ENCODE measurements at places on chromosomes 11 and 22.

DNA sequence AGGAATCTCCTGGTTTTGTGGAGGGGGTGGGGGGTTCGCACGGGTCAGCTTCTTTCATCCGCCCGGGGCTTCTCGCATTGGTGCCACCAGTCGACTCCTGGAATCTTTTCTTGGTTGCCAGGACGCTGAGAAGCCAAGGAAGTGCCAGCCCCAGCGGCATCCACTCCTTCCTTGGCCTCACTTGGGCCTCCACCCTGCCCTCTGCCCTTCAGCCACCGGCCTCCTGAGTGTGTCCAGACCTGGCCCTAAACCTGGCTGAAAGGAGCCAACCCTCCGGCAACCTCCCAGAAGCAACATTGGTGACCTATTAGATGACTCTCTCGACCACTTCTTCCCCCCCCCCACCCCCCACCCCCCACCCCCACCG is 518 bp upstream of the GALNT18 start:
- no peak for DNase-seq

DNA sequence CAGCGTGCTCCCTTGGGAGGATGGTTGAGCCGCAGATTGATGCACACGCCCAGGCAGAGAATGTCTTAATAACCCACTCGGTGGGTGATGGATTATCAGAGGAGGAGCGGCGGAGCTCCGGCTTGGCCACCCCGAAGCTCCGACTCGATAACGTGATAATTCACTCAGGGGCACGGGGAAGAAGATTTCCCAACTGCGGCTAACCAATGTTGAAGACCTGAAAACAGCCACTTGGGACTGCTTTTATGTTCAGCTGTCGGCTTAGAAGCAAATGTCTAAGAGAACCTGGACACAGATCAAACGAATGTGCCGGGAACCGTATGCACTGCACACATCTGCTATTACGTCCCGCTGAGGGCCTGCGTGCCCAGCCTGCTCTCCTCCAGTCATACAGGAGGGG is 206.8 kb upstream of the CADM1 start:
- no peak for DNase-seq

- DNase-seq: no peak
Observed at GRCh38 chr11:331358-332060, 10.8 kb upstream of the IFITM3 start.

DNA sequence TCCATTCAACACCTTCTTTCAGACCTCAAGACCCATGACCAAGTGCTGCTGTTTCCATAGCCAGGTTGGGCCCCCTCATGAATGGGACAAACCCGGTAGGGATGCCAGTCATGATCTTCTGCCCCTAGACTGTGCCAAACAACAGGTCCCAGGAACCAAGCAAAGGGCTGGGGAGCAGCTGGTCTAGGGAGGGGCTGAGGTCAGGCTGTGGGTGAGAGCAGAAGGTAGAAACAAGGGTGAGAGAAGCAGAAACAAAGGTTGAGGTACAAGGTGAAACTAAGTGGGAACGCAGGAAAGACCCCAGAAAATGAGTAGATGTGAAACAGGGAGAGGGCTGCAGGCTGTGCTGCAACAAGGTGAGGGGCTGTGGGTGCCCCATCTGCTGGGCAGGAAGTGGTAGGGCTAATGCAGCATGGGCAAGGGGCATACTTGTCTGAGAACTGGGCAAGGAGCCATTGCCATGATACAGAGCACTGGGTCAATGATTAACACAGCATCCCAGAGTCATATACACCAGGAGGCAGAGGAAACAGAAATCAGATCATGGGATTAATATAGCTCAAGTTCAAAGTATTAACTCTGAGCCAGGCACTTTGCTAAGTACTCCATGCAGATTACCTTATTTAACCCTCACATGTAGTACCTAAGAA is 45.9 kb downstream of the SLC1A2 start:
- DNase-seq: no peak

GRCh38 chr22:28108851-28109250 is 189.8 kb upstream of the PITPNB start:
- DNase-seq: no peak

- DNase-seq: no peak
Observed at GRCh38 chr11:126423154-126423553, 67.7 kb downstream of the ST3GAL4 start.

DNA sequence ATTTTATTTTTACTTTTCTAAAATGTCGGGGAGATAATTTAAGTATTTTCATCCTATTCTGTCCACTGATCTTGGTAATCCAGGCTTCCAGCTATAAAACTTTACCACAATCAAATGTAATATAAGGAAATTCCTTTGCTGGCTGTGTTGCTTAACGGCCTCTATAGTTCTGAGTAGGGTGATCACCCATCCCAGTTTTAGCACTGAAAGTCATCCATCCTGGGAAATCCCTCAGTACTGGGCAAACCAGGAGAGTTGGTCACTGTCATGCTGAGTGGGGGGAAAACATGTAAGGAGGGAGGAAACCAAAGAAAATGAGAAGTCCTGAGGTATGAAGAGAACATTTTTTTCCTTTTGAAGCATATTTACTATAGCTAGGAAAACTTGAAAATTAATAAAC is 12.8 kb upstream of the BACE1-AS start:
- DNase-seq: no peak

GRCh38 chr11:108170184-108170583 is 48.8 kb downstream of the ACAT1 start:
- no peak for DNase-seq

DNA sequence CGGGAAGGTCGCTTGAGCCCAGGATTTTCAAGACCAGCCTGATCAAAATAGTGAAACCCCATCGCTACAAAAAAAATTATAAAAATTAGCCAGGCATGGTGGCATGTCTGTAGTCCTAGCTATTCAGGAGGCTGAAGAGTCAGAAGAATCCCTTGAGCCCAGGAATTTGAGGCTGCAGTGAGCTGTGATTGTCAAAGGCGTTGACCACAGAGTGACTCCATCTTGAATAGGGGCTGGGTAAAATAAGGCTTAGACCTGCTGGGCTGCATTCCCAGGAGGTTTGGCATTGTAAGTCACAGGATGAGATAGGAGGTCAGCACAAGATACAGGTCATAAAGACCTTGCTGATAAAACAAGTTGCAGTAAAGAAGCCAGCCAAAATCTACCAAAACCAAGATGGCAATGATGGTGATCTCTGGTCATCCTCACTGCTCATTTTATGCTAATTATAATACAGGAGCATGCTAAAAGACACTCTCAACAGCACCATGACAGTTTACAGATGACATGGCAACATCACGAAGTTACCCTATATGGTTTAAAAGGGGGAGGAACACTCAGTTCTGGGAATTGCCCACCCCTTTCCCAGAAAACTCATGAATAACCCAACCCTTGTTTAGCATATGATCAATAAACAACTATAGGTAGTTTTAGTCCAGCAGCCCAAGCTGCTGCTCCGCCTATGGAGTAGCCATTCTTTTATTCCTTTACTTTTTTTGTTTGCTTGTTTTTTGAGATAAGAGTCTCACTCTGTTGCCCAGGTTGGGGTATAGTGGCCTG is 2.8 kb upstream of the RDX start:
- DNase-seq: no peak

DNA sequence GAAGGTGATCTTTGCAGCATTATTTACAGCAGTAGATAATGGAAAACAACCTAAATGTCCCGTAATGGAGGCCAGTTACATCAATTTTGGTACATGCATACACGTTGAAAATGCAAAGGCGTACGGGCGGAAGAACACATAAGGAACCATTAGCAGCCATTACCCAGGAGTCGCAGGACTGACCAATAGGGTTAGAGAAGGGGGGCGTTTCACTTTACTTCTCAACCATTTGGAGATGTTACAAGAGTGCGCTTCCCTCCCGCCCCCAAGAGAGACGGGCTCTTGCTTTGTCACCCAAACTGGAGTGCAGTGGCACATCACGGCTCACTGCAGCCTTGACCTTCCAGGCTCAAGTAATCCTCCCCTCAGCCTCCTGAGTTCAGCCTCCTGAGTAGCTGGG is 52.8 kb upstream of the SLC35C1 start:
- no peak for DNase-seq

DNA sequence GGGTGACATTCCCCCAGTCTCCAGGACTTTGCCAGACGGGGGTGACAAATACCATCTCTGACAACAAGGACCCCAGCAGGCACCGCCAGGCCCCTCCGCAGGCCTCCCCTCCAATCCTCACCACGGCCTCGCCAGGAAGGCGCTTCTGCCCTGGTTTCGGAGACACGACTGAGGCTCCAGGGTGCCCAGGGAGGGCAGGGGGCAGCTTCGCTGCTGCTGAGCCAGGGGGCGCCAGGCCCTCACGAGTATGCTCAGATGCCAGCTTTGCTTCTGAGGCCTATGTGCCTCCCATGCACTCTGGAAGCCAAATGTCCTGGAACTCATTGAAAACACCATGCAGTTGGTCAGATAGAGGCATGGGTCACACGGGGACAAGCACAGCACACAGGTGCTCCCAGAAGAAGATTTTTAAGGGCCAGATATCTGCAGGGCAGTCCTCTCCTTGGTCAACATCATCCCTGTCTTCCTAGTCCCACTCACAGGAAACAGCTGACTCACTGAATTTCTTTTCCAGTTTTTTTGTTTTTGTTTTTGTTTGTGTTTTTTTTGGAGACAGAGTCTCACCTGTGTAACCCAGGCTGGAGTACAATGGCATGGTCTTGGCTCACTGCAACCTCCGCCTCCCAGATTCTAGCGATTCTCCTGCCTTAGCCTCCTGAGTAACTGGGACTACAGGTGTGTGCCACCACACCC is 19.9 kb downstream of the BID start:
- no peak for DNase-seq

DNA sequence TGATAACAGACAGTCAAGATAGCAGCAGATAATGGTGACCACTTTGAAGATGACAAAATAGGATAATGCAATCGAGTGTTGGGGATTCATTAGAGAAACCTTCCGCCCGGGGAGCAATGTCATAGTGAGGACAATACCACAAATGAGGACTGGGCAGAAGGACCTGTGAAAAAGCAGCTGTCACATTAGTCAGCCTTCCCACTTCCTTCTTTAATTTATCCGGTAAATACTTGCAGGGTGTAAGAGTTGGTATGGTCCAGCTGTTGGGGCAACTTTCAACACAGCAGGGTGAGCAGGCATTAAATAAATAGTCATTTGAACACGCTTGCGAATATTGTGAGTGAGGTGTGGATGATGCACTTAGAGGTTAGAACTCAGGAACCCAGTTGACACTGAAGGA is 132.5 kb upstream of the KIRREL3 start:
- DNase-seq: no peak

- DNase-seq: no peak
Observed at GRCh38 chr11:105862736-105863367, 159.2 kb downstream of the MSANTD4 start.

GRCh38 chr11:1156506-1157340 is 1.0 kb upstream of the MUC5AC start:
- DNase-seq: no peak

DNA sequence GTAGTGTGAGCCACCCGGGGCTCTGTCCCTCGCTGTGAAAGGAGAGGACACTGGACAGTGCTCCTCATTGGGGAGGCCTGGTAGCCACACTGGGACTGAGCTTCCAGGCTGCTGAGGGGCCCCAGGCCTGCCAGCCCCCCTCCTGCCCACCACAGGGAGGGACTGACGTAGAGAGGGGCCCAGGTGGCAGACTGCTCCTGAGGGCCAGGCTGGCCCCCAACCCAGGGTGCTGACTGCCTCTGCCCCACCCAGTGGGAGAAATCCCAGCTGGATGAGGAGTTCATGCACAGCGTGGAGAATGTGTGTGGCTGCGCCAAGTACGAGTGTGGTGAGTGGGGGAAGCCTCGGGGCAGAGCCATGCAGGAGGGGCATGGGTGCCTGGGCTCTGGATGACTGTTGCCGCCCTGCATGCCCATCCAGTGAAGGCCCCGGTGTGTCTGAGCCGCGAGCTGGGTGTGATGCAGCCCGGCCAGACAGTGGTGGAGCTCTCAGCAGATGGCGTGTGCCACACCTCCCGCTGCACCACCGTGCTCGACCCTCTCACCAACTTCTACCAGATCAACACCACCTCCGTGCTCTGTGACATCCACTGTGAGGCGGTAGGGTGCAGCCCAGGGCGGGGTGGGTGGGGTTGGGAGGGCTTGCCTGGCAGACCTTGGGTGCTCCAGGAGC is 78.7 kb upstream of the MYOD1 start:
- no peak for DNase-seq

GRCh38 chr11:59573216-59573615 is 42.4 kb downstream of the OSBP start:
- no peak for DNase-seq

DNA sequence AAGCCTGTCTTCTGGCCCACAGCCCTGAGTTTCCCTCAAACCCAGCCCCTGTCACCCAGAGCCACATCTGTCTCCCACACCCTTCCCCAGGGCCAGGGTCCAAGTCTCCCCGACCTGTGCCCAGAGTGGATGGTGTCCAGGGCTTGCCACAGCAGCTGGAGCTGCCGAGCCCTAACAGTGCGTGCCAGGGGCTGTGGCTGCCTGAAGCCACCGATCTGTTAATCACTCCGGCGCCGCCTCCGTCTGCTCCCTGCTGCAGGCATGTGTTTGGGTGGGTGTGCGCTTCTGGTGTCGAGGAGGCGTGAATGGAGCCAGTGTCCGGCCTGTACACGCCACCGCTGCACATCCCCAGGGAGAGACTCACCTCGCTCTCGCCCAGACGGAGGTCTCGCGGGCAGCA is 26.1 kb downstream of the SHISAL1 start:
- DNase-seq: no peak

GRCh38 chr22:31537019-31537535 is 40.7 kb downstream of the SFI1 start:
- no peak for DNase-seq

DNA sequence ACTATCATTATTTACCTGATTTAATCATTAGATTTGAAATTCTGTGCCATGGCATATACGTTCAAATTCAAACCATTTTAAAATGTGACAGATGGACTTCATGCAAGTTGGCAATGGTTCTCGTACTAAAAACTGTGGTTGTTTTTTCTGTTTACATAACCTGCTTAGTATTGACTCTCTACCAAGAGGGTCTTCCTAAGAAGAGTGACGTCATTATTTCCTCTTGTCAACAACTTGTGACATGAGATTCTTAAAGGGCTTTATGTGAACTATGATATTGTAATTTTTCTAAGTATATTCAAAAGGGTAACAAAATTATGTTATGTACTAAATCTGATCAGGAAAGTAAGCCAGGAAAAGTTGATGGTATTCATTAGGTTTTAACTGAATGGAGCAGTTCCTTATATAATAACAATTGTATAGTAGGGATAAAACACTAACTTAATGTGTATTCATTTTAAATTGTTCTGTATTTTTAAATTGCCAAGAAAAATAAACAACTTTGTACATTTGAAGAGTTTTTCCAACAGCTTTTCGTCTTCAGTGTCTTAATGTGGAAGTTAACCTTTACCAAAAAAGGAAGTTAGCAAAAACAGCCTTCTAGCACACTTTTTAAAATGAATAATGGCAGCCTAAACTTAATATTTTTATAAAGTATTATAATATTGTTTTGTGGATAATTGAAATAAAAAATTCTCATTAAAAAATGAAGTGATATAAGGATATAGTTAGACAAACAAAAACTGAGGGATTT is 87.0 kb downstream of the GRK3 start:
- no peak for DNase-seq

- no peak for DNase-seq
Observed at GRCh38 chr22:50633086-50633485, 5.1 kb upstream of the ARSA start.
